Activated T-cell treated with anti-CD3 and anti-CD28 coated beads, Interleukin-2, amount 50 U/mL, for 24 hours (primary cell): ENCODE measurements at places on chromosomes 13 and 19.
A peak's percentile ranks its signal among the peaks of the same experiment; 100 is the strongest.

- DNase-seq = peak; percentile 14
Observed at GRCh38 chr19:34979819-34980640, 16.0 kb upstream of the ZNF792 start.

DNA sequence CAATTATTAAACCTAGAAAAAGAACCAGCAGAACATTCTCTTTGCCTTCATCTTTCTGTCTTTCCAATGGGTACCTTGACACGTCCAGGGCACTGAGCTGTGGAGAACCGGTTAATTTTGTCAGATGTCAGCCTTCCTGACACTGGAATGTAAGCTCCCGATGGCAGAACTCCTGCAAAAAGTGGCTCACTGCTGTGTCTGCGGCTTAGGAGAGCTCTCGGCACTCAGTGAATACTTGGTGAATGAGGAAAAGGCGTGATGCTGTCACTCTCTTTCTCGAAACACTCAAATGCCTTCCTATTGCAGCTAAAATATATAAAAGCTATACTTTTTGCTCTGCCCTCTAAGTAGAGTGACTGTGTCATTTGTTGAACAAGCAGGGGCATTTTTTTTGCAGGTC is 17.6 kb downstream of the CEBPA start:
- no peak for DNase-seq

DNA sequence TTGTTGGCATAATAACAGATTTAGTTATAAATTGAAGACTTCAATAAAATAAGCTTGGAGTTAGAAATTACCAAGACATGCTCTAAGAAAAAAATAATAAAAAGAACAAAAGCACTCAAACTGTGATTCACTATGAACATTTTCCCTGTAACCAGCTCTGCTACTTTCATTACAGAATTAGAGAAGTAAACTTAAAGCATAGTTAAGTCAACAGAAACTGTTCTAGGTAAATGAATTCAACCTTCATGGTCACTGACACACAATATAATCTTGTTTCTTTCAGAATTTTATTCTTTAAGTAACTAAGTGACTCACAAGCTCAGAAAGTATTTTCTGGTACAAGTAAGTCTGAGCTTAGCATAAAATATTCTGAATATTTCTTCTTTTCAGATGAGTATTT is 136.3 kb downstream of the KLF5 start:
- DNase-seq = no peak

DNA sequence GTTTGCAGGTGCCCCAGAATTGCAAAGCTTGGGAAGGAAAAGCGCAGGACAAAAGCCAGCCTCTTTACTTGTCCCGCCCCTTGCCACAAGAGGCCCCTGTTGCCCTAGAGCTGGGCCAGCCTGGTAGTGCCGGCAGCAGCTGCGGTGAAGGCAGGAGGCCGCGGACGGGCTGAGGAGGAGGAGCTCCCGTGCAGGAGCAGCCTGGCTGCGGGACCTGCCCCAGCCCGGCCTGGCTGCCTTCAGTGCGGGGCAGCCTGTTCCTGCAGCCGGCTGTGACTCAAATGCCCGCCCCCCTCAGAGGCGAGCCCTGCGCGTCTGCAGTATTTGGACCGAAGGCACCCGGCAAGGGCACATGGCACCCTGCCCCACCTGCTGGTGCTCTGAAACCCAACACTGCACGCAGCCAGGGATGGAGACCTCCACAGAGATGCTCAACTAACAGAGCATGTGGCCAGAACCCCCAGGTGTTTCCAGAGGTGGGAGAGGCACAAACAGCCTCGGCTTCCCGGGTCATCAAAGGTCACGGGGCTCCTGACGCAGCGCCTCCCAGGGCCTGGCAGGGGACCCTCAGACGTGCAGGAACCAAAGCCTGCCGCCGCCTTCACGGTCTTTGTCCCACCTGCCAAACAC is 29.7 kb downstream of the NAXD start:
- DNase-seq = peak; percentile 53

DNA sequence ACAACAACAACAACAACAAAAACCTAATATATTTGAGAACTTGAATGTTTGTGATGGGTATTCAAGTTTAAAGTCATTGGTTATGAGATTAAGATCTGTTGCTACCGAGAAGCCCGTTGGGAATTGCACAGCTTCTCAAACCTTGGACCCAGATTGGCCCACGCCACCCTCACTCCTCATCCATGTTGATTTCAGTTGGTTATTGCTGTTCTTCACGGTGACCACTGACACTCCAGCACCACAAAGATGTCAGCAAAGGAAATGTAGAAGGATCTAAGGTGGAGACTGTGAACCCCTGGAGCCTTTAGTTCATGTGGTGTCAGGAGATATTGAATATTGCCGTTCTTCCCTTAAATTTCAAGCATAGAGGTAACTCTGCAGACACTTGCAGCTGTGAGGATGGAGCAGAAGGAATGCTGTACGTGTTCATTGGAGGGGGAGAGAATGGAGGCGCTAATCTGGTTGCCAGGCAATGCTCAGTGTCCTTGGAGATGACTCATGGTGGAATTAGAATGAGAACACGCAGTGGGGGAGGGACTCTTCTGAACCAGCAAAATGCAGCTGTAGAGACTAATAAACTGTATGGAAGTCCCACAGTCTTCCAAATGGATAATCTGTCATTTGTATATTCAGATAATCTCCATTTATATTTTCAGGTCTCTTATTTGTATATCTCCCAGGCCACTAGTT is 20.8 kb upstream of the ZNF835 start:
- no peak for DNase-seq
